MV-4-11 (cell line): ENCODE measurements at places on chromosomes 11 and 22.

- no peak for DNase-seq
Observed at GRCh38 chr11:416757-417621, 2.2 kb upstream of the SIGIRR start.

DNA sequence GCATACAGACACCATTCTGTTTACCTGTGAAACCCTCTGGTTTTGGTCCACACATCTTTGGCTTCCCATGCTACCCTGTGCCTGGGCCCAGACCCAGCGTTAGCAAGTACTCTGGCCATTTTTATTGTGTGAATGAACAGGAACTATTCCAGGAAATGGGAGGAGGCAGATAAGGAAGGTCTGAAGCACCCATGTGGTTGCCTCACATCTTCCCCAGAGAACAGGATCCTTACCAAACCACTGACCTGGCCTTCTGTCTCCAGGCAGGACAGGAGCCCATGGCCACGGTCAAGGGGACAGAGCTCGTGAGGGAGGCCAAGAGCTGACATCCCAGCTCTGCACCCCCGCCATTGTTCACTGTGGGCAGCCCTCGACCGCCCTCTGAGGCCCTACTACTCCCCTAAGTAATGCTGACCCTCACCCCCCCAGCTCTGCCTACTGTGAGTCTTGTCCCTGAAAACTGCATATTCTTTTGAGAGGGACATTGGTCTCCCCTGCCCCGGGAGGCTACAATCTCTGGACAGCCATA, 97.7 kb upstream of the TP53I11 start:
- no peak for DNase-seq

GRCh38 chr11:10984742-10985141, 126.9 kb upstream of the ZBED5 start:
- DNase-seq: no peak

GRCh38 chr22:48070760-48071159, 1308.3 kb downstream of the TBC1D22A start:
- no peak for DNase-seq

DNA sequence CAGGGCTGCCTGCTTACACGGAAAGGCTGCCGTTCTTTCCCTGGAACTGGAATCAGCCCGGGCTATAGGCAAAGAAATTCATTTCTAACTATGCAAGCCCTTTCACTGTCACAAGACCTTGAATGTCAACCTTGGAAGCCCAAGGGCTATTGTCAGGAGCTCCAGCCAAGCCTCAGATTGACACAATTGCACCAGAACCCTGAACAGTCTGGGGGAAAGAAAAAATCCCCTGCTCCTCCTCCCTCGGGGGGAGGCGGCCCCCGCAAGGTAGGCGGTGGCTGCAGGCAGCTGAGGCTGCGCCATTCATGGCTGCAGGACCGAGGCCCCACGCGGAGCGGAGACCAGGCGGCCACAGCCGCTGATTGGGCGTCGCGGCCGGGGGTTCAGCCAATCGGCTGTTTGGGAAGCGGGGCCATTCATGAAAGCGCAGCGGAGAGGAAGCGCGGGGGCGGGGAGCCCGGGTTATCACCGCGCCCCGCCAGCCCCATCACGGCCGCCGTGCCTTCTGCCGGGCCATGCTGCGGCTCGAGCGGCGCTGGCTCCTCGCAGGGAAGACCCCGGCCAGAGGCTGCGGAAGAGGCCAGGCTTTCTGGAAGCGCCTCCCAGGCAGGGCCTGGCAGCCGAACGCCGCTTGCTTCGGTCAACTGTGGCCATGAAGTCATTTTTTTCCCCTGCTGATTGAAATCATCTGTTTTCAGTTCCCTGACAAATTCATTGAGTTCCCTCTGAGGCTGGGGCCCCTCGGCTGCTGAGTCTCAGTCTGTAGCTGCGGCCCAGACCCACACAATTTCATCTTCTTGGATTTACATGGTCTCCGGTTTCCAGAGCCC, 38.1 kb upstream of the LINC01488 start:
- peak; percentile 89 for DNase-seq

- DNase-seq: no peak
Observed at GRCh38 chr11:94725097-94725496, 43.1 kb upstream of the AMOTL1 start.

DNA sequence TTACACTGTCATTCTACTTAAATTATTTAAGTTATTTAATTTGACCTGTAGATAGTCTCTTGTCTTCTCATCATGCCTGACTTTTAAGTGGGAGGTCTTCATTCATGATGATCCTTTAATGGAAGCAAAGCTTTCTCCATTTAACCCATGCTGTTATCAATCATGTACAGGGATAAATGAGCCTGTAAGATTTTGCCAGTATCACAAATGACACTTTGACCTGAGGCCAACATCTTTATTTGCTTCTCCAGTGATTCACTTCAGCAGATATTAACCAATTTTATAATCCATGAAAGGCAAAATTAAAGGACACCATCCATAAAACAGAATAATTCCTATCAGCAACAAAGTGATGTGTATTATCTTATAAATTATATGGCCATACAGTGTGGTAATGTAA, 7.7 kb downstream of the CCDC73 start:
- DNase-seq: no peak

DNA sequence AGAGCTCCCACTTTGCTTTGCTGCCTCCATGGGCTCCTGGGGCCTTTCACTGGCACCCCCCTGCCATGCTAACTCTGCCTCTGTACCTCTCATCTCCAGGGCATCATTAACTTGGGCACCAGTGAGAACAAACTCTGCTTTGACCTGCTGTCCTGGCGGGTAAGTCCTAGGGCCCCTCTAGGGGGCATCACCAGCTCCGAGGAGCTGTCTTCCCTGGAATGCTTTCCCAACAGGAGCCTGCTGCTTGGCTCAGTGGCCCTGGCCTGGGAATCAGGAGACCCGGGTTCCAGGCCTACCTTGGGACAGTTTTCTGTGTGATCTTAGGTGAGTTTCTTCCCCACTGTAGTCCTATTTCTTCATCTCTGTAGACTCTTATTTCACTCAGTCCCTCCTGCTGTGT, 5.1 kb downstream of the ACCS start:
- no peak for DNase-seq

DNA sequence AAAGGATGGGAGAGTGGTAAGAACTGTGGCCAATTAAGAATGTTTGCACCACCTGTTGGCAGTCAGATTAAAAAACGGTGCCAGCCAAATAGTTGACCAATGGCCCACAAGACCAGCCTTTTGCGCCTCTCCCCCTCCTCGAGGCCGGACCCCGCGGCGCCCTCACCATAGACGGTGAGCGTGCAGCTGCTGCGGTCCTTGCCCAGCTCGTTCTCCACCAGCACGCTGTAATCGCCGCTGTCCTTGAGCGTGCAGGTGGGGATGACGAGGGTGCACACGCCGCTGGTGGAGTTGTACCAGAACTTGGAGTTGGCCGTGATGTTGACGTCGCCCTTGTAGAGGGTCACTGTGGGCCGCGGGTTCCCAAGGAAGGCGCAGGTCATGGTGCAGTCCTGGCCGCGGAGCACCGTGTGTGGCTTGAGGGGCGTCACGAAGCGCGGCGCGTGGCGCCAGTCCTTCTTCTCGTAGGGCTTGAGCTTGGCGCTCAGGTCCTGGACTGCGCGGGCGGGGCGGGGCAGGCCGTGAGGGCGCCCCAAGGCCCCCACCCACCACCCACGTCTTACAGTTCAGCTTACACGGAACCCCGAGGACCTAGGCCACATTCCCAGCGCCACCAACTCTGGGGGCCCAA, 7.2 kb downstream of the TMEM86A start:
- DNase-seq: no peak

GRCh38 chr11:77197626-77198320, 69.7 kb downstream of the MYO7A start:
- no peak for DNase-seq

DNA sequence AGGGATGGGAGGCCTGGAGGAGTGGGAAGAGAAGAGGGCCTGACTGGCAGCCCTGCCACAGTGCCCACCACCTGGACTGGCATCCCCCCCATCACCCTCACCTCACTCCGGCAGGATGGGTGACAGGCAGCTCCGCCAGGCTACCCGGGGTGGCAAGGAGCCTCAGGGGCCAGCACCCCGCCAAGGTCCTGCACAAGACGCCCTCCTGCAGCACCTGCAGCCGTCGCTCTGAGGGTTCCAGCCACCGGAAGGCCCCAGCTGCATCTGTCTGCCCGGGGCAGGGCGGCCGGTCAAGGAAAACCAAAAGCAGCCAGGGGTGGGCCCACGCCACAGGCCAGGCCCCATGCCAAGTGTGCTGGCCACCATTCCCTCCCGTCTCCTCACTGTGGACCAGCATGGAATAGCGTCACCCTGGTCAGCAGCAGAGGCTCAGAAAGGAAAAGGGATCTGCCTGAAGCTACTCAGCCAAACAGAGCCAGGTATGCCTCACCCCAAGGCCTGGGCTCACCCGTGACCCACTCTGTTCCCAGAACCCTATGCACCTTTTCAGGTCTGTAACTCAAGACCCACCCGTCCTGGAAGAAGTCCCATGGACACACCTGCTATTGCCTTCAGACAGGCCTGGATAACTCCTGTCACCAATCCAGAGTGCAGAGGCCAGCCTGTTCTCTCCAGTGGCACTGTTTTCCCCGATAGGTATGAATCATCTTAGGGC, 7.0 kb downstream of the RHBDD3 start:
- DNase-seq: no peak

DNA sequence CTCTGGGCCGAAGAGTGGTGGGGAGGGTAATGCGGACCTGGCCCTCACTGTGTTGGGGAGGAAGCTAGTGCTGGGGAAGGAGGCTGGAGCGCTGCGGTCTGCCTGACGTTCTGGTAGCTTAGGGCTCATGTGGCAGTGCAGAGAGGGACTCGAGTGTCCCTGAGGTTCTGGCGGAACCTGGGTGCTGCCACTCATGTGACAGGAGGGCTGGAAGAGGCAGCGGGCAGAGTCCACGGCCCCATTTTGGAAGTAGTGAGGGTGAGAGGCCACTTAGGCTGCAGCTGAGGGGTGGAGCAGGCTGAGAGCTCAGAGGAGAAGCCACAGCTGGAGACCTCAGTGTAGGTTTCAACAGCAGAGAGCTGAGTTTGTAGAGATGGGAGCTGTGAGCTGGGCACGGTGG, 16.2 kb upstream of the TRMU start:
- DNase-seq: no peak

- DNase-seq: peak; percentile 79
Observed at GRCh38 chr11:76919887-76920746, 59.4 kb downstream of the ACER3 start.

DNA sequence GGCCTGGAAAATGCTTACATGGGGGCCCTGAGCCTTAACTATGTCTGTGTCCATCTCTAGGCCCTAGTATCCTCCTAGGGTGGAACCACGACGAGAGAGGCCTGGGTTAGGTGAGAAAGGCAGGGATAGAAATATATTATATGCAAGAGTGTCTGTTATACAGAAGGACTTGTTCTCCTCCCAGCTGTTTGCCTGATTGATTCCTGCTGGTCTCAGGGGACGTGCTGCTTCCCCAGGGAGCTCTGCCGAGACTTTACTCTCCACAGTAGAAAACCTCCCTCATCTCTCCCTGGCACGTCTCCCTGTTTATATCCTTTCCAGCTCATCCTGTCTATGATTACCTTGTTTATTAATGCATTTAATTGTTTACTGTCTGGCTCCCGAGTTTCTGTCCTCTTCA, 132.6 kb downstream of the MIAT start:
- no peak for DNase-seq

- no peak for DNase-seq
Observed at GRCh38 chr11:86625544-86625943, 46.9 kb downstream of the ME3 start.

DNA sequence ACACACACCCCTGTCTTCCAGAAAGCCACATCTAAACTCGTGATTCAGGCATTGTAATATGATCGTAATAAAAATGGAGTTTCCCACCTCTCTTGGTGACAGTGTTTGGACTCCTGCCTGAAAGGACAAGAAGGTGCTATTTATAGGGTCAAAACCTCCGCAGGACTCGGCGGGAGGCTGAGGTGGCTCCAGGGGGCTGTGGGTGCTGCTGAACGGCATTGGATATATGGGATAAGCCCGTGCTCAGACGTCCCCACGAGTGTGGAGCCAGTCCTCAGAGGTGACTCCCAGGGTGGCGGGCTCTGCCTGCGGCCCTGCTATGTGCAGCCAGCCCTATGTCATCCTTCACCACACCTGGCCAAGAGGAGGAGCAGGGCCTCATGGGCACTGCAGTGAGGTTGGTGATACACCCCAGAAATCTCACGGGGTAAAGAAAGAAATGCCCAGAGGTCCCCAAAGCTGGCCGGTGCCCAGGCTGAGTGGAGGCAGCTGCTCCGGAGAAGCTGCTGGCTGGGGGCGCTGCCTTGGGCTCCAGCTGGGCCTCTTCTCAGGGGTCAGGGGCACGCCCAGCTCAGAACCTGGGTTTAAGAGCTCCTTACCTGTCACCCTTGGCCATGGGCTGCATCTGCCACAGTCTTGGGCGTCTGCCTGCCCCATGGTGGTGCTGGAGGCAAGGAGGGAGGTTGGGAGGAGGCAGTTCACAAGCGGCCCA, 5.1 kb upstream of the OSBPL5 start:
- no peak for DNase-seq

GRCh38 chr11:13135385-13136271, 126.5 kb downstream of the RASSF10 start:
- DNase-seq: no peak

- peak; percentile 25 for DNase-seq
Observed at GRCh38 chr11:96215110-96215782, 127.7 kb downstream of the MAML2 start.

- DNase-seq: no peak
Observed at GRCh38 chr11:64011371-64011770, 24.4 kb upstream of the FLRT1 start.

DNA sequence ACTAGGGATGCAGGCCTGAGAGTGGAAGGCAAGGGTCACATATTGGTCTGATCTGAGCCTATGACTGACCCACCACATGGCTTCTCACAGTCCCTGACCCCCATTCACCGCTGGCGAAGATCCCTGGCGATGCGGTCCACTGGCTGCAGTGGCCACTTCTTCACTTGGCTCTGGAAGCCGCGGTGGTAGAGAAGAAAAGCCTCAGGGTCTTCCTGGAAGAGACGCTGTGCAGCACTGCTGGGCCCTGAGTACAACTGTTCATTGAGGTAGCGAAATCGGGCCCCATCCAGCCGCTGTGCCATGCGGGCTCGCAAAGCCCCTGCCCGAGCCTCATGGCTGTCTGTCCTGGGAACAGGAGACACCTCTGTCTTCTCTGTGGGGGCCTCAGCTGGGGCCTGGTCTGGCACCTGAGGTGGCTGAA, 2.4 kb downstream of the RRP8 start:
- DNase-seq: no peak

DNA sequence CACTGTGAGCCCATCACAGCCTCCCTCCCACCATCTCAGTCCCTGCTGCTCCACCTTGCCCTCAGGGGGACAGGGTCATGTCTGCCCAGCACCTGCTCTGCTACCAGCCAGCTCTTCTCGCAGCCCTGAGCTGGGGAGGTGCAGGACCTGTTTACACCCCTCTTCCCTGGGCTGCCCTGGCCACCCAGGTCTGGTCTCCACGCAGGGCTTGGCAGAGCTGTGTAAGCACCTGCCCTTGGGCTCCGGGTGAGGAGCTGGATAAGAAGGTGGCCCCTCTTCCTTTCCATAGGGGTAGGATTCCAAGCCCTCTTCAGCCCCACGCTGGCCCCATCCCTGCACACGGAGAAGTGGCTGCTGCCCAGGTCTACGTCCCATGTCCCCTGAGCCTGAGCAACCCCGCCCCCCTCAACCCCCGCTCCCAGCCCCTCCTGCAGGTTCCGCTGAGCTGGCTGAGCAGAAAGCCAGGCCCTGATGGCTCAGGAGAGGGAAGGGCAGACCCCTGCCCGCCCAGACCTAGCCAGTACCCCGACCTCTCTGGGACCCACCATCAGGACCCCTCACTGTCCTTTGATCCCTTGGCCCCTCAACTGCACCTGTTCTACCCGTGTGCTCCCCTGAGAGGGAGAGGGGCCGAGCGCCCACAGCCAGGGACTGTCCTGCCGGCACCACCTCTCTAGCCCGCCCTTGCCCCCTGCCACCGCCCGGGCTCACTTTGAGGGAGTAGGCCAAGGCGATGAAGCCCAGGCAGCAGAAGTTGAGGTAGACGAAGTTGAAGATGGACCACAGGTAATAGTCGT, 3.2 kb downstream of the IFITM10 start:
- DNase-seq: no peak
